A549 treated with GW870086 at 1 μM for 4 hours (cell line): ENCODE measurements at places on chromosomes 5 and 9. TPM values are rescaled to one million over a fixed set of nuclear protein-coding genes. Genes with fewer than 3 reads are reported as not detected.

OMD gene
- not detected in 5 replicates for total RNA-seq

SVEP1 gene
- total RNA-seq = 1.2 to 2.1 TPM (median 1.8 TPM) in 5 replicates

FOXD4 gene
- total RNA-seq = 0.24 to 0.83 TPM (median 0.44 TPM) in 5 replicates

MYMK gene
- not detected in 5 replicates for total RNA-seq

PCDHB14 gene
- total RNA-seq = 0.02 to 0.13 TPM (median 0.07 TPM) in 5 replicates

PCDHA5 gene
- 0.50 to 0.74 TPM (median 0.70 TPM) in 5 replicates for total RNA-seq

SOHLH1 gene
- 0.10 TPM in 1 of 5 replicates, not detected in the others for total RNA-seq

OR2V2 gene
- total RNA-seq = not detected in 5 replicates

ANKRD31 gene
- total RNA-seq = 0.02 to 0.08 TPM (median 0.06 TPM) in 5 replicates
